ENCODE measurements at places on chromosomes 12 and 14.

DNA sequence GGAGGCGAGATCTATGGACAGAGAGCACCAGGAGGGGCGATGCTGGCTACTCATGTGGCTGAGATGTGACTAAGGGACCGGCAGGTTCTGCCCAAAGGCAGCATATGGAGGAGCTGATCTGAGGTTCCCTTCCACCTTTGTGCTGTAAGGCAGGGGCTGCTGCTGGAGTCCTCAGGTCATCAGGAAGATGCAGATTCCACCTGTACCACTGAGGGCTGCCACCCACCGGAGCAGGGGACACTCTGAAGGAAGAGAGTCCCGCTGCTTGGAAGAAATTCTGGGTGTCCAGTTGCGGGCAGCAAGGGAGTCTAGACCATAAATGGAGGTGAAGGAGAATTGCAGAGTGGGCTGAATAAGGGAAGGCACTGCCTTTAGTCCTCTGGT is 55.3 kb downstream of the PLEKHG3 start:
- no peak for DNase-seq

DNA sequence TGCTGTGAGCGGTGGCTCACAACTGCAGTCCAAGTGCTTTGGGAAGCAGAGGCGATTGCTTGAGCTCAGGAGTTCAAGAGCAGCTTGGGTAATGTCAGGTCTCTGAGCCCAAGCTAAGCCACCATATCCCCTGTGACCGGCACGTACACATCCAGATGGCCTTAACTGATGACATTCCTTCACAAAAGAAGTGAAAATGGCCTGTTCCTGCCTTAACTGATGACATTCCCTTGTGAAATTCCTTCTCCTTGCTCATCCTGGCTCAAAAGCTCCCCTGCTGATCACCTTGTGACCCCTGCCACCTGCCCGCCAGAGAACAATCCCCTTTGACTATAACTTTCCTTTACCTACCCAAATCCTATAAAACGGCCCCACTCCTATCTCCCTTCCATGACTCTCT is 48.6 kb downstream of the SLC25A47 start:
- no peak for DNase-seq

GRCh38 chr12:105352052-105352451 is 21.6 kb downstream of the C12orf75 start:
- no peak for DNase-seq

DNA sequence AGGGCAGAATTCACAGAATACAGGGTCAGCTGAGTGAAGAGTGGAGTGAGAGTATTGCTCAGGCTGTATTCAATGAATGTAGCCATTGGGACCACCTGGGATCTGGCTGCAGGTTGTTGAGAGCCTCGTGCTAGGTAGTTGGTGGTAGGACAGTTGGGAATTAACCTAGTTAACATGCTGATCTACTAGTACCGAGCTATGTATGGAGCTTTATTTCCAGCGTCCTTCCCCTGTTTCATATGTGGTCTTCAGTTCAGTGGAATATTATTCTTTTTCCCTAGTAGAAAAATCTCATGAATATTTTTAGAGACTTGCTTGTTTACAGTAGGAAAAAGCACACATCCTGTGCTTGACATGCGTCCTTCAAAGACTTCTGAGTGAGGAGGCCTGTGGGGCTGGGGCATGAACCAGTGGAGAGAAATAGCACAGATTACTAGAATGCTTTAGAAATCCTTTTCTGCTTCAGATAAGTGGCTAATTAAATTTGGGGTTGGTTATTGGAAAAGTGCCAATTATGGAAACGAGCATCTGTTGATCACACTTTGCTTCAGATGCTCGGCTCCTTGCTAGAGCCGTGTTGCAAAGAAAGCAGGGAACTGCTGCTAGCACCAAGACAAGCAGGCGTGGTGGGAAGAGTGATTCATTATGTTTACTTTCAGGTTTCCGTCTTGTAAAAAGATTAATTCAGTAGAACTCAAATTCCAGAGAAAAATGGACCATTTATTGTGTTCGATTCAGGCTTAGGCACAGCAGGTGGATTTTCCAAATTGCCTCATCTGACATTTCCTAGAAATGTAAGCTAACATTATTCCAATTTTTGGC is 53.6 kb downstream of the ARF6 start:
- no peak for DNase-seq

GRCh38 chr12:14885718-14886221 is at the start of gene MGP:
TSS of gene MGP (minus strand) at chr12:14885854. CDS start at chr12:14885791, 63 bp downstream.
- no peak for DNase-seq

GRCh38 chr12:131132118-131132892 is 178.6 kb downstream of the ADGRD1 start:
- peak; percentile 72 for DNase-seq

All from suppressor macrophage (primary cell).